ENCODE measurements at places on chromosomes 16 and 17. TPM values are rescaled to one million over a fixed set of nuclear protein-coding genes. Genes with fewer than 3 reads are reported as not detected.

The TOM1L1 gene
- total RNA-seq, result 39.7 TPM

The VMP1 gene
- 189 TPM for total RNA-seq

The ARHGDIG gene
- 2.6 TPM for total RNA-seq

The PRPF8 gene
- total RNA-seq, result 266 TPM

The RAP1GAP2 gene
- 36.5 TPM for total RNA-seq

The B4GALNT2 gene
- 0.38 TPM for total RNA-seq

The GSDMA gene
- total RNA-seq, result not detected

The GRIN2C gene
- total RNA-seq, result 0.40 TPM

The HOXB1 gene
- not detected for total RNA-seq

The NHLRC4 gene
- total RNA-seq, result 0.21 TPM

The CCDC137 gene
- 72.5 TPM for total RNA-seq

The AOC2 gene
- total RNA-seq, result 2.3 TPM

The ARL4D gene
- total RNA-seq, result 26.9 TPM

The FBF1 gene
- total RNA-seq, result 7.4 TPM

The MAP3K14 gene
- total RNA-seq, result 23.3 TPM

The PLD6 gene
- 6.9 TPM for total RNA-seq

The C16orf92 gene
- not detected for total RNA-seq

The CENPT gene
- 26.3 TPM for total RNA-seq

The ZACN gene
- total RNA-seq, result 0.28 TPM

The KRTAP9-9 gene
- total RNA-seq, result not detected

The SRRM2 gene
- 272 TPM for total RNA-seq

The PKMYT1 gene
- total RNA-seq, result 57.1 TPM

The OTOP2 gene
- 0.09 TPM for total RNA-seq

The ITGAD gene
- not detected for total RNA-seq

The RAB26 gene
- total RNA-seq, result 4.0 TPM

The RMI2 gene
- total RNA-seq, result 29.5 TPM

The SMIM36 gene
- not detected for total RNA-seq

Measured in A549 treated with dexamethasone at 1 μM for 4 hours (cell line).